Activated CD4-positive, CD25-positive, alpha-beta regulatory T cell treated with anti-CD3 and anti-CD28 coated beads, Interleukin-2, amount 50 U/mL, for 16 hours (primary cell): ENCODE measurements at places on chromosomes 3 and 15.

DNA sequence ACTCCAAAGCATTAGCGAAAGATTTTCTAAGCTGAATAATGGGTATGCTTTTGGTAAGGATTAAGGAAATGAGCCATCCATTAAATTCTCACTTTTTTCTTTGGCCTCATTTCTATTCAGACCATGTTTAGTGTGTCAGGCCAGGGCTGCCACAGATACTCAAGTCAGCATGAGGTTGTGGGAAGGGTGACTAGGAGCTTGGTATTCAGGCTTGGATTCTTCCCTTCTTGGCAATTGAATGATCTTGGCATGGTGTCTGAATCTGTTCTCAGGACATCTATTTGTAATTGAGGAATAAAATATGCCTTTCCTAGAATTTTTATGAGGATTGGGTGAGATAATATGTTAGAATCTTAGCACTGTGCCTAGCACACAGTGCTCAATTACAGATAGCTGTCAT lies 11.2 kb downstream of the CCNB2 start:
- DNase-seq = no peak

- no peak for DNase-seq
Measured at GRCh38 chr3:27253391-27253790, 115.8 kb downstream of the NEK10 start.

- no peak for DNase-seq
Measured at GRCh38 chr3:160225176-160226025, at the start of gene C3orf80. Gene C3orf80, plus strand, starts transcription at chr3:160225422. Its CDS starts 214 bp downstream, at chr3:160225636.

DNA sequence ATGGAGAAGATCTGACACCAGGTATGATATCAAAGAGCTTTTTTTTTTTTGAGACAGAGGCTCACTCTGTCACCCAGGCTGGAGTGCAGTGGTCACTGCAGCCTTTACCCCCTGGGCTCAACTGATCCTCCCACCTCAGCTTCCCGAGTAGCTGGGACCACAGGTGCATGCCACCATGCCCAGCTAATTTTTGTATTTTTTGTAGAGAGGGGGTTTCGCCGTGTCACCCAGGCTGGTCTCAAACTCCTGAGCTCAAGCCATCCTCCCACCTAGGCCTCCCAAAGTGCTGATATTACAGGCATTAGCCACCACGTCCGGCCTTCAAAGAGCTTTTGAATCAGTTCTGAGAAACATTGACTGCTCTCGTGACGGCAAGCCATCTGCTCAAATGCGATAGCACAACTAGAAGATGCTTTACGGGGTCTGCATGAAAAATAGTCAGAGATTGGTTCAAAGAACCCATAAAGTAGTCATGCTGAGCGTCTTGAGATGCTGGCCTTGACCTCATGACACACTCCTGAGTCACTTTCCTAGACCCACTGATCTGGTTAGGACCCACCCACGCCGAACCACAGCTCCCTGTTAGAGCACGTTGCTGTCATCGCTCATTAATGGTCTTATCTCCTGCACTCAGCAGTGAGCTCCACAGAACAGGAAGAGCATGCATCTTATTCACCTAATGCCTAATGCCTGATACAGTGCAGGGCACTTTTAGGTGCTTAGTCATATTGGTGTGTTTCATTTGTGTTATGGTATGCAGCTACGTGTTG lies 57.0 kb upstream of the NR2F2 start:
- no peak for DNase-seq

DNA sequence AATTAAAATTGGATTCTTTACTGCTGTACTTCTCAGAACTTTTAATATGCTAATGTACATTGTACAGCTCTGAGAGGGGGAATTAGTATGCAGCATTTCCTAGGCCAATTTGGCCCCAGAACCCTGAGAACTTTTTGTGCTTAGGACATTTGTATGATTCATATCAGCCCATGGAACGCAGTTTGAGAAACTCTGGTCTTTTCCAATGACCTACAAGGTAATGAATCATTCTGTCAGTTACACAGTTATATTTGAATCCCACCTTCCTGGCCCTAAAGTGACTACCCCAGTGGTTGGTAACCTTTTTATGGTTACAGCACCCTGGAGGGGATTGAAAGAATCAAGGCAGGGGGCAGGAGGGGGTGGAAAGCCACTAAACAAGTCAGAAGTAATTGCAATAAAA lies 25.6 kb upstream of the KBTBD12 start:
- no peak for DNase-seq

GRCh38 chr15:63072023-63072650 lies 29.6 kb downstream of the TPM1 start:
- no peak for DNase-seq

GRCh38 chr15:69391046-69391757 lies 22.9 kb upstream of the KIF23 start:
- DNase-seq = no peak

DNA sequence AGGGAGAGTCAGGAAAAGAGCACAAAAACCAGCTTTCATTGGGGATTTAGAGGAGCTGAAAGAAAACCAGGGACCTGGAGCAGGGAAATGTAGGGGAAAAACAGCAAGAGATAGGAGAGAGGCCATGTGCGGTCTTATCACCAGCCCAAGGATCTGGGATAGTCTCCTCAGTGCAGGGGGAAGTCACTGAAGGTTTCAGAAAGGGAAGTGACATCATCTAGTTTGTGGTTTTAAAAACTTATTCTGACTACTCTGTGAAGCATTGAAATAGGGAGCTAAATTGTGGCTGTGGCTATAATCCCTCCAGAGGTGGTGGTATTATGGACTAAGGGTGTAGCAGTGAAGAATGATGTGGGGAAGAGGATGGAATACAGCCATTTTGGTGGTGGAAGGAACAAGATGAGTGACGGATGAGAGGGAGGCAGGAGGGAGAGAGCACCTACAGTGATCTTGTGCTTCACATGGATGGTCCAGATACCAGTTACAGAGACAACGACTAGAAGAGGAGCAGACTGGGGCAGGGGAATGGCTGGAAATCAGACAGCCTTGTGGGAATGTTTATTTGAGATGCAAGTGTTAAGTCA lies 72.7 kb downstream of the HMG20A start:
- DNase-seq = no peak

GRCh38 chr3:125317761-125318160 lies 57.4 kb downstream of the ZNF148 start:
- DNase-seq = no peak

DNA sequence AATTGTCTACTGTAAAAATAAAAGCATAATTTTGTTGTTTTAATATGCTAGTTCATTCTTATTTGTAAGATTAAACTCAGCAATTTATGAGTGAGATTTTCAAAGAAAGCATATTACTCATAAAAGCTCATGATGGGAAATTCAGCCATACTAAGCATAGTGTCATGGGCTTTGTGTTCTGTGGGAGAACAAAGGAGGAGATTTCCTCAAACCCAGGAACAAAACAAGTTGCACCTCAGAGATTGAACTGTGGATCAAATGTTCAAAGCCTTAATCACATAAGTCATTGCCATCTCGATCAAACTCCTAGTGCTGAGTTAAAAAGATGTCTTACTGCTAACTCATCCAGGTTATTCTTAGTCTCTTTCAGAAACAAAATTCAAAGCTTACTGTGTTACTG lies 85.6 kb upstream of the PDZRN3 start:
- no peak for DNase-seq

DNA sequence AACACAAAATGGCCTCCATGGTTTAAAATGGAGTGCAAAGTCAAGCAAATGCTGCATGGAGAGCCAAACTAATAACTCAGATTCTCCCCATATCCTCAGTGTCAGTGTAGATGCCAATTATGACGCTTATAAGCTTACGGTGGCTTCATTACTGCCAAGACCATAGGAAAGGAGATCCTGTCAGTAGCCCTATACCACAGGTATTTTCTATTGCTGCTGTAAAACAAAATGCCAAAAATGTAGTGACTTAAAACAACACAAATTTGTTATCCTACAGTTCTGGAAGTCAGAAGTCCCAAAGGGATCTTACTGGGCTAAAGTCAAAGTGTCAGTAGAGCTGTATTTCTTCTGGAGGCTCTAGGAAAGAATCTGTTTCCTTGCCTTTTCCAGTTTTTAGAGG lies 149.8 kb upstream of the GBE1 start:
- DNase-seq = no peak

DNA sequence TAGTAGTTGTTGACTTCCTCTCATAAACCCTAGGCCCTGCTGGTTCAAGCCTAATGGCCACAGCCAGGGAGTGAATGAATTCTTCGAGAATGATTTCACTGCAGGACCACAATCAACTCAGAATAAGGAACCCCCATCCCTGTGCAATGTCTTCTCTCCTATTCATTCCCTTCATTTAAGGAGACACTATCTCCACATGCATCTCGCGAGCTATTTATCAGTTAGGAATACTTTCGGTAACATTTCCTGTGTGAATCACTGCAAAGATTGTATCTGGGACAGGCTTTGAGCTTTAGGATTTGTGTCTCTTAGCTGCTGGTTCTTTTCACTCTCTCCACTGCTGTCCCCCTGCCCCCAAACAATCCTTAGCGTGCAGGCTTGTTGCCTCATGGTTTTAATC lies 94.4 kb downstream of the MYLK start:
- DNase-seq = no peak

- DNase-seq = no peak
Measured at GRCh38 chr3:99965077-99965476, 147.4 kb downstream of the CMSS1 start.

DNA sequence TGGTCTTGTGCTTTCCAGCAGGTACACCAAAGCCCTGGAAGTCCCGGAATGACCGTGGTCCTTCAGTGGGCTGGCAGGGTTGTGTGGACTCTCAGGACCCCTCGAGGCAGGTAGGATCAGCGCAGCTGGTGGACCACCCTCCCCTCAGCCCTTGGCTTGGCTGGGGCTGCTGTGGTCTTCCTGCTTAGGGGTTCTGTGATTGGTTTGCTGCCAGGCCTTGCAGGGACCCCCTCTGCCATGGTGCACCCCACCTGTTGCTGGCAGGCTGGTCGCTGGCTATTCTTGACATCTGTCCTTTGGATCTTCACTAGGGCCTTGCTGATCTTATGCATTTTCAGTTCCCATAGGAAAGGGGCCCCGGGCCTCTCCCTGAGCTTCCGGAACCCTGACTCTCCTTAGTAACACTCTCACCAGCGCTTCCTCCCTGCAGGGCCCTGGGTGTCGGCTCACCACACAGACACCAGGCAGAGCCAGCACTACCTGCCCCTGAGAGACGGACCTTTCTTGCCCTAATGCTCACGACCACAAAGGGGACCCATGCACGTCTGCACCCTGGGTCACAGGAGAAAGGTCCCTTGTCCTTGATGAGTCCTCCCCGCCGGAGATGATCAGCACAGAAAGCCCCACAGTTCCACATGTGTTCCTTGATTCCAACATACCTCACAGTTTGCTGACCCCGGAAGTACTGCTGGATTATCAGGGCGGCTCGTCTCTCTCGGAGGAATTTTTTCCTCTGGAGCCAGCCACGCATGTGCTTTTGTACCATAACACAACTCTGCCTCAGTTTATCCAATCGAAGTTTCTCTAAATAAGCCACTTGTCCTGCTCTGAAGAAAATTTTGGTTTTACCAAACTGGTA lies 51.7 kb downstream of the MYO5C start:
- DNase-seq = no peak

DNA sequence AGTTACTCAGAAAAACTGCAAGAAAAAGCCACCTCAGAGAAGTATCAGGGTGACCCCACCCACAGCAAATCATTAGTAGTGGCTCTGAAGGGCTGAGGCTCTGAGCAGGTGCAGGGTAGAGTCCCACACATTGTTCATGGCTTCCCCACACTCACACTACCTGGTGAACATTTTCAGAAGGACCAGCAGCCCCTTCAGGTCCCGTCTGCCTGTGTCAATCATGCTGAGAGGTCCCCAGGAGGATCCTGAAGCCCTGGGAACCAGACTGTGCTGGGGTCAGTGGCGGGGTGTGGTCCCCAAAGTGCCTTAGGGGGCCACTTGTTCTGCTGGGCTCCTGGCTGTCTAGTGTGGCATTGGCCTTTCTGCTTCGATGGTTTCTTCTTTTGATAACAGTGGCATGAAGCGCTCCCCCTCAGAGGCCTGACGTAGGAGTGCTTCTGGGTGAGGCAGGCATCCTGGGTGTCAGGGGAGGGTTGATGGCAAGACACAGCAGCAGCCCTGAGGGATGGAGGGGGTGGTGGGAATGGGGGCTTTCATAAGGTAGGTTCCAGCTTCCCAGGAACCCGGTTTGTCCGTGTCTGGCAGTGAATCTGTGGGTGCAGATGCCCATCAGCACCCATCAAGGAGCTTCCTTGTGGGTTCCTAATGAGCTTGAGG lies 19.0 kb upstream of the FANCD2 start:
- no peak for DNase-seq

DNA sequence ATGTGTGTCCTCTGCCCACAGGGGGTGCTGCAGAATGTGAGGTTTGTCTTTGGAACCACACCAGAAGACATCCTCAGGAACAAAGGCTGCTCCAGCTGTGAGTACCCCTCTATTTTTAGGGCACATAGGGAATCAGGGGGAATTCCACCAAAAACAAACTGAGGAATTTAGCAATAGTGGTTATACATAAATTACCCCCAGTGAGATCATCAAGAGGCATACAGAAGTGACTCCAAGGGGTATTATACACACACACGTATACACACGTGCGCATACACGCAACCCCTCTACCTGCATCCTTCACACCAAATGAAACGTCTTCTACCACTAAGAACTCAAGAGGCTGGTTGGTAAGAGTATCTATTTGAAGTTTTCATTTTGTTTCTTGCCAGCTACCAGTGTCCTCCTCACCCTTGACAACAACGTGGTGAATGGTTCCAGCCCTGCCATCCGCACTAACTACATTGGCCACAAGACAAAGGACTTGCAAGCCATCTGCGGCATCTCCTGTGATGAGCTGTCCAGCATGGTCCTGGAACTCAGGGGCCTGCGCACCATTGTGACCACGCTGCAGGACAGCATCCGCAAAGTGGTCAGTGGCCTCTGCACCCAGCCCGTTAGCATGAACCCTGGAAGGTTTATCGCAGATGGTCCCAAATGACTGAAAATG lies 2.9 kb downstream of the THBS1 start:
- no peak for DNase-seq

DNA sequence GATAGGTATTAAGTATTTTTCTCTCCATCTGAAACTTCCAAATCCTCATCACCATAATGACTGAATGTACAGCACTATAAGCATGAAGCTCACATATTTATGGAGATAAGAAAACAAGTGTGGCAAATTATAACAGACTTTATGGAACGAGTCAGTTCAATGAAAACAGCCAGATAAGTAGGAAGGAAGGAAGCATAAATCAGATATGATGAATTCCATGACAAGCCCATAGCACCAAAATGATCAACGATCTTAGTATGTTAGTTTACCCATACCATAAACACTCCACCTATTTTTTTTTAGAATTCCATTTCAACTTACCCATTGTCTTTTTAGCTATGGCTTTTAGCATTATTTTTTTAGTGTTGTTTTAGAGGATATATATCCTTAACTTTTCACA lies 169.5 kb downstream of the TNIK start:
- no peak for DNase-seq

DNA sequence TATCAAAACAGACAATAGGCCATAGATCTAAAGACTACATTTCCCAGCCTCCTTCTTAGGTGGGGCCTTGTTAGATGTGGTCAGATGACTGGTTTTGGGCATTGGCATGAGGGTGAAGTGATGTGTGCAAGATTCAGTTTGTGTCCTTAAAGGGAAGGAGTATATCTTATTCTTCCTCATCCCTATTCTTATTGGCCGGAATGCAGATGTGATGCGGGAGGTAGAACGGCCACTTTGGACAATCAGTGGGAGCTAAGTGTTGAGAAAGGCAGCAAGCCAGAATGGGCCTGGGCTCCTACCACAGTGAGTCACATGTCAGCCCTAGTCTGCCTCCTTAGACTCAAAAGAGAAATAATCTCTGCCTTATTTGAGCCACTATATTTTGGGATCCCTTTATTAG lies 89.8 kb upstream of the MEX3B start:
- DNase-seq = no peak

- DNase-seq = no peak
Measured at GRCh38 chr15:26087395-26087794, 224.3 kb upstream of the ATP10A start.

GRCh38 chr3:123997543-123997942 lies 5.6 kb upstream of the ROPN1 start:
- DNase-seq = no peak
